Activated T-cell treated with anti-CD3 and anti-CD28 coated beads, Interleukin-2, amount 50 U/mL, for 4 hours (primary cell): ENCODE measurements at places on chromosomes 7 and 10. TPM values are rescaled to one million over a fixed set of nuclear protein-coding genes. Genes with fewer than 3 reads are reported as not detected.

Gene MUC3A
- total RNA-seq: not detected

Gene ZKSCAN1
- 32.8 TPM for total RNA-seq

Gene HOXA1
- 0.28 TPM for total RNA-seq

GRCh38 chr7:93575555-93576399, 1.3 kb upstream of the CALCR start:
- no peak for DNase-seq

DNA sequence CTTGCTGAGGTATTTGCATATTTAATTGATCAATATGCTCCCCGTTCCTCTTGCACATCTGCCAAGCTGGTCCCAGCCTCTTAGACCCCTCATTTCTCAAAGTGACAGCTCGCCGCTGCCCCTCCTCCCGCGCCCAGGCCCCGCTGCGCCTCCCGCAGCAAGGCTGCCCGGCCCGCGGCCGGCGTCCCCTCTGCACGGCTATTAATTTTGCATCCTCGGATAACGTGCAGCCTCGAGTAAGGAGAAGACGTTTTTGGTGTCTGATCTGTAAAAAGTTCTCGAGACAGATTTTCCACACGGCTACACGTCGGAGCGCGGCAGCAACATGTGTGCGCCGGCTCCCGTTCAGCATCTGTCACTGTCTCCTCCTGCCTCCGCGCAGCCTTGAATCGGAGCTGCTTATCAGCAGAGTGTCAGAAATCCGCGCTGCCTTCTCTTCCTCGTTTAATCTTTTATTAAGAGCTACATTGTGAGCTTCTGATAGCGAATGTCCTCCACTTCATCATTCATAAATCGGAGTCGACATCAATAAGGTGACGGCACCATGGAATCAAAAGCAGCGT, 65.3 kb downstream of the EBF3 start:
- no peak for DNase-seq
